Activated T-cell treated with anti-CD3 and anti-CD28 coated beads, Interleukin-2, amount 50 U/mL, for 48 hours (primary cell): ENCODE measurements at places on chromosomes 2 and 18.

DNA sequence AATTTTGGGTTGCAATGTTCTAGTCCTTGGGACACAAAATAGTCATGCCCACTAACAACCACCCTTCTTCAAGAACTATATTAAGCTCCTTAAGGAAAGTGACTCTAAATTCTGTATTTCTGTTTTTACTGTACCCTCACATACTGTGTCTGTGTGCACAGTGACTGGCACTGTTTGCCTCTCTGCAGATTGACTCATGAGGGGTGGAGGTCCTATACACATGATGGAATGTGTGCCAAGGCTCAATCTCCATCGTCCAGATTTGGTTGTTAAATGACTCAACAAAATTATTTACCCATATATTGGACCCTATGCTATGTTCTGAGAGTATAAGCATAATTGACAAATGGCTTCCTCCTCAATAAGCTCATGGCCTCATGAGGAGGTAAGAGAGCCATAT is 126.6 kb upstream of the CWC22 start:
- DNase-seq, result no peak

- DNase-seq, result no peak
Measured at GRCh38 chr2:15691586-15692310, 100.1 kb downstream of the DDX1 start.

DNA sequence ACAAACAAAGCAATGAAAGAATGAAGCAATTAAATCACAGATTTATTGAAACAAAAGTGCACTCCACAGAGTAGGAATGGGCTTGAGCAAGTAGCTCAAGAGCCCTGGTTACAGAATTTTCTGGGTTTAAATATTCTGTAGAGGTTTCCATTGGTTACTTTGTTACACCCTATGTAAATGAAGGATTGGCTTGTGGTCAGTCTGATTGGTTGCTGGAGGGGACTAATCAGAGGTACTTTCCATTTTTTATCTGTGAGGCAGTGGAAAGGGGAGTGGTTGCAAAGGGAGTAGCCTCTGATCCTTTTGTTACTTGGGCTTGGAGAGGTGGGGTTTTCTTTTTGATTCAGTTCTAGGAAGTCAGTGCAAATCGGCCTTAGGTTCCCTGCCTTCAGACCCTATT is 253.3 kb downstream of the ARL6IP6 start:
- no peak for DNase-seq

DNA sequence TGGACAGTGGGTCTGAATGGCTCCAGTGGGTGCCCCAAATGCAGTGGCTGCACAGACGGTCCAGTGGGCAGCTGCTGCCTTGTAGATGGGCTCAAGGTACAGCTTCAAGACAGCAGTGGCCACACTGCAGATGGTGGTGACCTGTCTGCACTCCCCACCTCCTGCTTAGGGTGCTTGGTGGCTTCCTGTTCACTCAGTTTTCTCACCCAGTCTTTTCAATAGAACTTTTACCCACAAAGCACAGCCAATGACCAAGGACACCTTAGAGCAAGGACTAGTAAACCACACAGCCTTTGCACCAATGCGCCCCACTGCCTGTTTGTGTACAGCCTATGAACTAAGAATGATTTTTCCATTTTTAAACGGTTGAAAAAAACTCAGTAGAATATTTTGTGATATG is 34.9 kb downstream of the MEX3C start:
- no peak for DNase-seq

- DNase-seq, result no peak
Measured at GRCh38 chr2:108594132-108594981, 60.1 kb downstream of the LIMS1 start.

- DNase-seq, result no peak
Measured at GRCh38 chr2:16640001-16640700, 25.5 kb downstream of the CYRIA start.

GRCh38 chr2:239882331-239882732 is 142.8 kb downstream of the NDUFA10 start:
- DNase-seq, result peak; percentile 71

DNA sequence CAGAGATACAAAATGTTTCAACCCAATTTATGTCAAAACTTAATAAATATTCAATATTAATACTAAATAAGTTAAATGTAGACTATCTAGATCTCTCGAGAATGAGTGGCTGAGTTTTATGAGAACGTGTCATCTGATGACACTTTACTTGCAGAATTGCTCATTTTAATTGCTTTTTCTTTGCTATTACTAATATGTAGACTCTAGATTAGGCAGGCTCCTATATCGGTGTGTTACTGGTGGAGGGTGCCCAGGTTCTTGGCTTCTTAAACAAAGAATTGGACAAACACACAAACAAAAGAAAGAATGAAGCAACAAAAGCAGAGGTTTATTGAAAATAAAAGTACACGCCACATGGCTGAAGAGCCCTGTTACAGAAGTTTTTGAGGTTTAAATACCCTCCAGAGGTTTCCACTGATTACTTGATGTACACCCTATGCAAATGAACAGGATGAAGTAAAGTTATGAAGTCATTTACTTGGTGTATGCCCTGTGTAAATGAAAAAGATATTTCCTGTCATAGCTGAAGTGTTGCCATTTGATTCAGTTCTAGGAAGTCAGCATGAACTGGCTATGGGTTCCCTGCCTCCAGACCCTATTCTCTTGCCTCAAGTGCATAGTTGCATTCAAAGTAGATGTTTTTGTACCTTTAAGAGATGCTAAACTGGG is 122.9 kb upstream of the ITGA4 start:
- DNase-seq, result no peak

GRCh38 chr2:181780047-181780651 is 99.8 kb upstream of the NEUROD1 start:
- no peak for DNase-seq

- peak; percentile 70 for DNase-seq
Measured at GRCh38 chr2:13006829-13007717, 290.3 kb downstream of the TRIB2 start.
